ENCODE measurements at places on chromosomes 1 and 21. TPM values are rescaled to one million over a fixed set of nuclear protein-coding genes. Genes with fewer than 3 reads are reported as not detected.

Gene ESPN
- total RNA-seq = 2.0 TPM

Gene FCER1G
- 3.7 TPM for total RNA-seq

Gene GDAP2
- total RNA-seq = 27.9 TPM

Gene OR2M5
- total RNA-seq = not detected

Gene LPAR3
- 0.24 TPM for total RNA-seq

Gene BATF3
- 400 TPM for total RNA-seq

Gene HJV
- not detected for total RNA-seq

Gene MCOLN2
- total RNA-seq = 57.6 TPM

Gene DCAF6
- 35.0 TPM for total RNA-seq

Gene CDCA8
- 94.0 TPM for total RNA-seq

Gene FAM167B
- total RNA-seq = 1.9 TPM

Gene AADACL4
- total RNA-seq = not detected

Gene GAS5
- 1,544 TPM for total RNA-seq

Gene FBXO2
- total RNA-seq = 1.9 TPM

All from activated T-cell treated with anti-CD3 and anti-CD28 coated beads, Interleukin-2, amount 50 U/mL, for 72 hours (primary cell).